ENCODE measurements at places on chromosomes 4 and X.
A peak's percentile ranks its signal among the peaks of the same experiment; 100 is the strongest.

GRCh38 chr4:30720021-30720660 is at the start of gene PCDH7:
Gene PCDH7, plus strand, starts transcription at chr4:30720369. Its CDS starts 1,054 bp downstream, at chr4:30721423.
- peak; percentile 85 for DNase-seq

DNA sequence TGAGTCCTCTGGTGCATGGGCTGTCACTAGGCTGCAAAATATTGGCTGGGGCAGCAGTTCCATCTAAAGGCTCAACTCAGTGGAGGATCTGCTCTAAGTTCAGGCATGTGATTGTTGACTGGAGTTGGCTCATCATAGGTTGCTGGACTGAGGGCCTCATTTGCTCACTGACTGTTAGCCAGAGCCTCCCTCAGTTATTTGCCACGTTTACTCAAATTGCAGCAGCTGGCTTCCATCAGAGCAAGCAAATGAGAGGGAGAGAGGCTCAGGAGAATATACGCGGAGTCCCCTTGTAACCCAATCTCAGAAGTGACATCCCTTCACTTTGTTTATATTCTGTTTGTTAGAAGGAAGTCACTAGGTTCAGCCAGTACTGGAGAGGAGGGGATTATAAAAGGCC is 54.1 kb downstream of the BMP3 start:
- no peak for DNase-seq

- peak; percentile 5 for DNase-seq
These were observed 73.6 kb upstream of the QRFPR start for GRCh38 chr4:121454251-121454979.

DNA sequence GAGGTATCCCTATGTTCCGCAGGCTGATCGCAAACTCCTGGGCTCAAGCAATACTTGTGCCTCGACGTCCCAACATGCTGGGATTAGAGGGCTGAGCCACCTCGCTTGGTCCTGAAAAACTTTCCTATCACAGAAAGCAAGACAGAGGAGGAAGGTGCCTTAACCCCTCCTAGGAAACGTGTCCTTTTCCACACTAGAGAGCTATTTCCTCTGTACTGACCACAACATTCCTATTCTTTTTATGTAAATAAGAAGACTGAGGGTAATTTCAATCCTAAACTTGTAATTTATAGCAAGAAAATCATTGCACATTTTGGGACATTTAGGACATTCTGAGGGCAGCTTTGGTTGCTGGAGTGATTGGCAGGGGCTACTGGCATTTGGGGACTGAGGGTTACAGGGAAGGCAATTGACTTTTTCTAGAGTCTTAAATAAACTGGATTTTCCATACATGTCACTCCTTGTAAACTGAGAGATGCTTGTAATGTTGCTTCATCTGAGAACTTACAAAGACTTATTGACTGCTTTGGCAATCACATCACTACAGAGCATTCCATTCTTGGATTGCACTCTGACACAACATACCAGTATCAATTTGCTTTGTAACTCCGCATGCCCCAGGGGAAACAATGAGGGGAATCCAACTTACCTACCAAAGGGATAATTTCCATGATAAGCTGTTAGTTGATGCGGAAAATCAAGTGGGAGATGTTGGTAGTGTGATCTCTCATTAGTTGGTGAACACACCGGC is 15.6 kb downstream of the XAGE3 start:
- no peak for DNase-seq

- no peak for DNase-seq
These were observed 222.3 kb downstream of the CPE start for GRCh38 chr4:165600959-165601683.

DNA sequence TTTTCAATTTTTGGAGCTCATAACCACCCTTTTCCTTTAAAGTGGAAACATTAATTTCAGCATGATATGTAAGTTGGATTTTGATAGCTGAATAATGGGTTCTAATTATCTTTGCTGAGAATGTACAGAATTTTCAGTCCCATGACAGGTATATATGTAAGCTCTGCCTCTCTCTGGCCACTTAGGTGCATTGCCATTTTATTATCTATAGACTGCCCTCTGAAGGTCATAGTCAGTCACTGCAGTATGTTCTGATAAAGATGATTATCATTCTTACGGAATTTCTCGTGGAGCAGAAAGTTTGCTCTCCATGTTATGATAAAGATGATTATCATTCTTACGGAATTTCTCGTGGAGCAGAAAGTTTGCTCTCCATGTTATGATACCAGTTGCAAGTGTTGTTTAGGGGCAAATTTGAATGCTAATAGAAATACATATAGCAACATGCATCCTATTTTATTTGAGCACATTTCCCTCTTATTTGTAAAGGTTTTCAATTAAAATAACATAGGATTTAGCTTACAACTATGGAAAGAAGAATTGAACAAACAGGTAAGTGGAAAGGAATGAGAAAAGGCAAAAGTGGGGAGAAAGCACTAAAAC is 10.4 kb downstream of the AFP start:
- DNase-seq: peak; percentile 45

DNA sequence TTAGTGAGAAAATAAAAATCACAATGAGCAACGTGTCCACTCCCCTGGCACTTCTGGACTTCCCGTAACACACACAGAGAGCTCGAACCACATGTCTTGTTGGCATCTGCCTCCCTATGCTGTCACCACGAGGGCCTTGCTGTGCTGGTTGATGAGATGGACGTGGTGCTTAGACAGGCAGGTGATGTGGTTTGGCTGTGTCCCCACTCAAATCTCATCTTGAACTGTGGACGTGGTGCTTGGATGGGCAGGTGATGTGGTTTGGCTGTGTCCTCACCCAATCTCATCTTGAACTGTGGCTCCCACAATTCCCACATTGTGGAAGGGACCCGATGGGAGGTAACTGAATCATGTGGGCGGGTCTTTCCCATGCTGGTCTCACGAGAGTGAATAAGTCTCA is 40.0 kb downstream of the FGFRL1 start:
- DNase-seq: no peak

- no peak for DNase-seq
These were observed 175.8 kb downstream of the FAM13A start for GRCh38 chr4:88881227-88881569.

- DNase-seq: no peak
These were observed 138.9 kb downstream of the HMX1 start for GRCh38 chr4:8732681-8733243.

- no peak for DNase-seq
These were observed 1351.8 kb downstream of the FSTL5 start for GRCh38 chr4:160811956-160812355.

DNA sequence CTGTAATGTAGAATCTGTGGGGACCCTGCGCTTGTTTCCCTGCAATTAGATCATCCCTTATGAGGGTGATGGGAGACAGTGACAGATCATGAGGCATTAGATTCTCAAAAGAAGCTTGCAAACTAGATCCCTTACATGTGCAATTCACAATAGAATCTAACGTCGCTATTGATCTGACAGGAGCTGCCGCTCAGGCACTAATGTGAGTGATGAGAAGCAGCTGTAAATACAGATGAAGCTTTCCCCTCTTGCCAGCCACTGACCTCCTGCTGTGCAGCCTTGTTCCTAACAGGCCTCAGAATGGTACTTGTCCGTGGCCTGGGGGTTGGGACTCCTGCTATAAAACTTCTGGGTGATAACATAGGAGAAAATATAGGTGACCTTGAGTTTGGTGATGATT is 1076.8 kb downstream of the PDHA2 start:
- no peak for DNase-seq

GRCh38 chr4:11426731-11427120 is 2.0 kb downstream of the HS3ST1 start:
- no peak for DNase-seq

- DNase-seq: no peak
These were observed 430.8 kb downstream of the PCDH11X start for GRCh38 chrX:92209936-92210335.

DNA sequence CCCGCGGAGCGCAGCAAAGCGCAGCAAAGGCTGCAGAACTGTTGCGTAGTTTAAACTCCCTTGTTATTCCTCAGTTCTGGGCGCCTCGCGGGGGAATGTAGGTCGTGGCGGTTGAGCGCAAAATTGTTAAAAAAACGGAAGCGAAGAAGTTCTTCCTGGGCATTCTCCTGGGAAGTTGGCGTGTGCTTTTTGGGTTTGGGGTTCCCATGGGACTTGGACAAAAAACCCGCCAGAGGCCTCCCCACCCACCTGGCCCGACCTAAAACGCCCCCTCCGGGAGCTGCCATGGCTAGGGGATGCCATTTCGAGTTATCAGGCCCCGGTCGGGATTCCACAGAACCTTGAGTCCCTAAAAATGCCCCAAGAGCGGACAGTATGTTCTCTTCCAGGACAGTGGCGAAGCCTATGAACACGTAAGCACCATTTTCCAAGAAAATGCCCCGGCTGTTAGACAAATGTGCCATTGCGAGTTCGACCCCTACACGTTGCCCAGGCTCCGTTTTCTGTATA is 8.9 kb downstream of the ZIC3 start:
- DNase-seq: no peak

Data from spinal cord (tissue), 10 donors.